ENCODE measurements at places on chromosomes 16 and 17. TPM values are rescaled to one million over a fixed set of nuclear protein-coding genes. Genes with fewer than 3 reads are reported as not detected.

Gene SEZ6L2
- 0.36 TPM for polyA plus RNA-seq

Gene KRT17
- polyA plus RNA-seq = 0.09 TPM

Gene AOC2
- 0.52 TPM for polyA plus RNA-seq

Gene OR3A2
- polyA plus RNA-seq = 0.05 TPM

Gene ZNF267
- 3.4 TPM for polyA plus RNA-seq

Gene HES7
- polyA plus RNA-seq = 0.25 TPM

Gene CLEC18A
- 0.18 TPM for polyA plus RNA-seq

Gene VAT1L
- polyA plus RNA-seq = 7.7 TPM

Gene SYNGR3
- 1.4 TPM for polyA plus RNA-seq

Gene MSLN
- polyA plus RNA-seq = not detected

Gene NR1D1
- 12.3 TPM for polyA plus RNA-seq

Gene CPNE7
- polyA plus RNA-seq = not detected

Gene CLEC18B
- polyA plus RNA-seq = 0.11 TPM

Gene ST6GALNAC2
- 4.2 TPM for polyA plus RNA-seq

Gene C17orf113
- 0.91 TPM for polyA plus RNA-seq

Gene OR4D1
- polyA plus RNA-seq = not detected

Gene HOXB1
- polyA plus RNA-seq = not detected

Gene KCNH6
- polyA plus RNA-seq = not detected

Gene TEKT1
- not detected for polyA plus RNA-seq

Gene HOXB8
- polyA plus RNA-seq = not detected

Gene PRSS53
- polyA plus RNA-seq = 0.79 TPM

Gene PRSS27
- polyA plus RNA-seq = 0.25 TPM

Gene VPS25
- 42.7 TPM for polyA plus RNA-seq

Gene ABCA8
- 41.1 TPM for polyA plus RNA-seq

Gene IFT20
- polyA plus RNA-seq = 27.0 TPM

Gene TLCD3A
- 1.7 TPM for polyA plus RNA-seq

Gene UTS2R
- 1.0 TPM for polyA plus RNA-seq

Gene TMEM235
- polyA plus RNA-seq = not detected

Gene KRTAP1-5
- not detected for polyA plus RNA-seq

Gene TMC5
- polyA plus RNA-seq = 0.11 TPM

Gene TMC8
- 2.4 TPM for polyA plus RNA-seq

Gene ZNF19
- 1.7 TPM for polyA plus RNA-seq
